ENCODE measurements at places on chromosomes 3 and 15.
A peak's percentile ranks its signal among the peaks of the same experiment; 100 is the strongest.

DNA sequence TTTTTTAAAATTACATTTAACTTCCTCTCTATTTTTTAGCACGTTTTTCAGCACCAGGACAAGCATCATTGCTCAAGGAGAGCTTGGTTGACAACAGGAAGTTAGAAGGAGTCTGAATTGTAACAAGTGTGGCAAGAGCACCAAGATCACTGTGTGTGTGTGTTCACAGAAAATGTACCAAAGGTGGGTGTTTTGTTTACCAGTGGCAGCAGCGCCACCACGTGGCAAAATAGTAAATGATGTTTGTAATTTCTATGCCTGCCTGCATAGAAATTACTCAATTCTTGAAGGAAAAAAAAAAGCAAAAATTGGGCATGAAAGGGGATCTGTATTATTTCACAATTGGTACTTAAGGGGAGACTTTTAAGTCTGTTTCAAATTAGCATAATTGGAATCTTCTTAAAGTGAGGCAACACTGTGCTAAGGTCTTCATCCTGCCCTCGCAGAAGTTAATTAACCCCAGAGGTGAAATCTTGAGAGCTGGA lies 7.4 kb upstream of the U2SURP start:
- no peak for DNase-seq

DNA sequence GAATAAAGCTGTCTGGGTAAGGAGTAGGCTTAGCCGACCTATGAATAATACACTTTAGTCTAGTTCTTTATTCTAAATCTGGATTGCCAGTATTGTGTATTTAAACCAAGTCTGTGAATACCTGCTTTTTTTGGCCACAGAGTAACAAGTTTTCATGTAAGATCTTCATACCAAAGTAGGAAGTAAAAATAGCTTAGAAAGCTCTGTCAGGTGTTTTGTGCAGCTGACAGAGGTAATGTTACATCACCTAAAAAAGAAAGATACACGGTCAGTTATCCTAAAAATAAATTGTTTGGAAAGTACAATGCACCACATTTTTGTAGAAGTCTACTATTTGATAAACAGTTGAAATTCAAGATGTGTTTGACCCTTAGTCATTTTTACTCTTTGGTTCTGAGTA lies 16.5 kb downstream of the CALML4 start:
- no peak for DNase-seq

DNA sequence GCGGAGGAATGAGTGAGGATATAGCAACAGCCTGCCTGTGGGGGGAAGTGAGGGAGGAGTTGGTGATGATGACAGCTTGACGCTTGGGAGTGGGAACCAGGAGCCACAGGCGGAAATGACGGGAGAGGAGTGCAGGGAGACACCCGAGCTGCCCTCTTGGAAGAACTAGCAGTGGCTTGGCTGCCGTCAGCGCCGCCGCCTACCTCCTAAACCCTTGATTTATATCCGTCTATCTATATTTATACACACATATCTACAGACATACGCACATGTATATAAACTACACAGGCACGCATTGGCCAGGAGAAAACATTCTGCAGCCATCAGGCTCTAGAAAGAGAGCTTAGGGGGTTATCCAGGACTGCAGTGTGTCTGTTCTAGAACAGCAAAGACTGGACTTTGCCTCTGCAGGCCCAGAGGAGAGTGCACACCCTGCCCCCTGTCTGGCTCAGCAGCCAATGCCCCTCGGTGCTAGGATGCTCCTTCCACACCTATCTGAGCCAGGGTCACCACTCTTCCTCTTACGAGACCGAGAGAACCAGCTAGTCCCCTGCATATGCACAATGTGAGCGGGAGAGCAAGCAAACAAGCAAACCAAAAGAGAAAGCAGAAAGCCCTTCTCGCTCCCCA lies 45.3 kb upstream of the MAGEF1 start:
- DNase-seq = peak; percentile 81

DNA sequence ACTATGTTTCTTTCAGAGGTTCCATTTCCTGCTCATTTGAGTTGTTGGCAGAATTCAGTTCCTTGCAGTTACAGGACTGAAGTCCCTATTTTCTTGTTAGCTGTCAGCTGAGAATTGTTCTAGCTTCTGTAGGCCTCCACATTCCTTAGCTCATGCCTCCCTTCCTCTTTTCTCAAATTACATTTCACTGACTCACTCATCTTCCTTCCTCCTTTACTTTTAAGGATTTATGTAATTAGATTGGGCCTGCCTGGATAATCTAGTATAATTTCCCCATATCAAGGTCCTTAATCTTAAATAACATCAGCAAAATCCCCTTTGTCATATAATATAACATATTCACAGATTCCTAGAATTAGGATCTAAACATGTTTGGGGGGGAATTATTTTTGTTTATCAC lies 40.6 kb upstream of the RBMS3 start:
- DNase-seq = no peak

DNA sequence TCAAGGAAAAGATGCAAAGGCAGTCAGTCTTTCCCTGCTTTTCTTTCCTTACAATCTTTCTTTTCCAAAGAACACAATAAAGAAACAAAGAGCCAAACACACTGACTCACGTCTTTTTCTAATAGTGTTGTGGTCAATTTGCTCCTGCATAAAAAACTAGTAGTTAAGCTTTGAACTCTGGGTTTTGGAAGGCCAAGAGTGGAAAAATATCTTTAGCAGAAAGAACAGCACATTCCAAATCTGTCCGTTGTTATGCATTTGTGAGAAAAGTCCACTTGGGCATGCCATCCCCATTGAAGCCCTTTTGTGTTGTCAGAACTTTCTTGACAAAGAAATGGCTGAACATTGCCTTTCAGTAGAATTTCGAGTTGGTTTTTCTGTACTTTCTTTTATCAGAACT lies 18.2 kb downstream of the COL8A1 start:
- DNase-seq = no peak

- no peak for DNase-seq
Observed at GRCh38 chr15:88185584-88185983, 71.0 kb downstream of the NTRK3 start.
